ENCODE measurements at places on chromosomes 6 and 20.

- DNase-seq: no peak
Measured at GRCh38 chr6:113375950-113376846, 480.9 kb upstream of the MARCKS start.

GRCh38 chr20:11776687-11777086 is 141.0 kb upstream of the BTBD3 start:
- no peak for DNase-seq

GRCh38 chr6:83051377-83052172 is 14.1 kb downstream of the UBE3D start:
- no peak for DNase-seq

GRCh38 chr6:60670036-60670435 is 1616.0 kb downstream of the KHDRBS2 start:
- DNase-seq: no peak

DNA sequence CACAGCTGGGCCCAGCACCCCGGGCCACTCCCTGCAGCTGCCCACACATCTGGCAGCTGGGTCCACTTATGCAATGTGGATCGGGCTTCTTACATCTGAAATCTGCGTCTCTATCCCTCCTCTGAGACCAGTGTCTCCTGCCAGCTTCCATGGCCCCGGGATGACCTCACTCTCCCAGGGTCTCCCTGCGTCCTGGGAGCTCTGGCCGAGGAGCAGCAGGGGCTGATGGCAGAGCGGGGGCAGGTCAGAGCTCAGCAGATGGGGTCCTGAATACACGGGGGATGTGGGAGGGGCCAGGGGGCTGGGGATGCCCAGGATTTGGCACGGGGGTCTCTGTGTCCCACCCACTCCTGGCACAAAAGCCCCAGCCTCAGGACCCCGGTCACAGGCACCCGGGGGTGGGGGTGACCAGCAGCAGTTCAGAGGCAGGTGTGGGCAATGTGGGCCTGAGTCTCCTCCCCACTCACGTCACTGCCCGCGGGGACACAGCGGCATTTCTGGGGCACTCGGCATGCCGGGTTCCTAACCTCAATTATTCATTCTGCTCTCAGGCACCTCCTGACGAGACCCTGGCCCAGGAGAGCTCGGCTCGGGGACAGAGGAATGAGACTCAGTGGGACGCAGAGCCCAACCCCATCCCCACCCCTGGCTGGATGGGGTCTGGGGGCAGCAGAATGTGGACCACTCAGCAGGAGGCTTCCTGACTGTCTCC is 16.4 kb downstream of the CHRNA4 start:
- DNase-seq: no peak

- no peak for DNase-seq
Measured at GRCh38 chr6:124758663-124759062, 203.6 kb upstream of the RNF217 start.
